ENCODE measurements at places on chromosomes 7 and 10.
A peak's percentile ranks its signal among the peaks of the same experiment; 100 is the strongest.

DNA sequence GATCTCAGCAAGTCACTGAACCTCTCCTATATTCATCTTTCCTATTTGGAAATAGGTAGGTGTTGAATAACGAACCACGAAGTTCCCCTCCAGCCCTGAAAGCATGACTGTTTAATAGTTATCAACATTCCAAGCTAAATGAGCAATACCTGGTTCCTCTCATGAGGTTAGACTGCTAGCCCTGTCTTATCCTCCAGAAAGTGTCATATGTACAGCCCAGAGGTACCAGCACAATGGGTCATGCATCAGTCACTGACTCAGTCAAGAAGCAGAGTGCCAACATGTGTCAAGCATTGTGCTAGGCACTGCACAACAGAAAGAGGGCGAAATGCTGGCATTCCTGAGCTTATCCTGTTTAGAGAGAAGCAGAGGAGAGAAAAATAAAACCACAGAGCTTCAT, 70.0 kb downstream of the AMPH start:
- no peak for DNase-seq

DNA sequence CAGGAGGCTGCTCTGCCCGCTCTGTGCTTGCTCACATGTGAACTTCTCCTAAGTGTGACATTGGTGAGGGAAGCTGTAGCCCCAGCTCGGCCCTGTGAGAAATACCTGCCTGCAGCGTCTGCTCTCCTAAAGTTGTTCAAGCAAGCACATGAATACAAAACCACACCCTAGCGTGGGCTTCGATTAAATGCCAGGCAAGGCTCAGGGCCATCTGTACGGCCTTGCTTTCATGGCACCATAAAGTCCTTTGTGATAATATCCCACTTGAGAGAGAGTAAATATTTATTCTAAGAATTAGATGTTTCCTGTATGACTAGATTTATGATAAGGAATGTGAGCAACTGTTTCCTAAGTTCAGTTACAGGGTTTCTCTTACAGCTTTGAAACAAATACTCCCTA, 262.8 kb upstream of the KLF14 start:
- peak; percentile 32 for DNase-seq

GRCh38 chr10:91077549-91078071, 142.9 kb upstream of the PCGF5 start:
- DNase-seq = no peak

DNA sequence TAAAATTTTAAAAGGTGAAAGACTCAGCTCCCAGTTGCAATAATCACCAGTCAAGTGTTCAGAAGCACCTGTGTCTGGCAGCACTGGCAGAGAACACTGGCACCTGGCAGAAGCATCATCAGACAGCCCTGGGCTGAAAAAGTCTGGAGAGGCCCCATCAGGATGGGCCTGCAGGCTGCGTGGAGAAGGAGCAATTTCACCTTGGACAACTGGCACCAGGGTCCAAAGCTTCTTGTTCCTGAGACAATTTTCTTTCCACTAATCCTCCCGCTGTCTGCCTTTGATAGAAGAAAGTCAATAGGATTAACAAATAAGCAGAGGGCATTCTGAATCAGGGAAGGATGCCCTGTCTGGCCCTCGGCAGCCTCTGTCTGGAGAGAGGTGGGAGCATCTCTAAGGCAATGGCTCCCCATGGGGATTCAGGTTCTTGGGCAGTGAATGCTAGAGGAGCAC, 6.5 kb downstream of the COBL start:
- DNase-seq = no peak

- DNase-seq = no peak
These were observed 47.3 kb upstream of the BHLHA15 start for GRCh38 chr7:98163704-98164494.

GRCh38 chr10:80437227-80437626, 16.9 kb upstream of the TSPAN14 start:
- no peak for DNase-seq

DNA sequence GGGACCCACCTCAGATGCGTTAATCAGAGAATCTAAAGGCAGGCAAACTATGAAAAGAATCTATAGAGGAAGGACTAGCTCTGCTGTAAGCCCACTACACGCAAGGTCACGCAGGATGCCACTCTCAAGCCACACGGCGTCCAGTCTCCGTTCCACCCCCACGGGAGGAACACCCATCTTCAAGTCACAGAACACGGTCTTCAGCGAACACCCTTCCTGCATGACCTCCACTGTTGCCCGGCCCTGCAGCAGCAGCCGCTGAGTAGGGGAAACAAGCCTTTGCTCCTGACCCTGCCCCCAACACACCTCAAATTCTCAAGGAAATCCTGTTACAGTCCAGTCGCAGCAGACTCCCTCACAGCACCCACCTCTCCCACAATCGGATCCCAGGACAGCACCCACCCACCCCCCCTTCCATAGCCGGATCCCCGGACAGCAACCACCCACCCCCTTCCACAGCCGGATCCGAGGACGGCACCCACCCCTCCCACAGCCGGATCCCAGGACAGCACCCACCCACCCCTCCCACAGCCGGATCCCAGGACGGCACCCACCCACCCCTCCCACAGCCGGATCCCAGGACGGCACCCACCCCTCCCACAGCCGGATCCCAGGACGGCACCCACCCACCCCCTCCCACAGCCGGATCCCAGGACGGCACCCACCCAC, 133.7 kb downstream of the DIP2C start:
- DNase-seq = no peak

DNA sequence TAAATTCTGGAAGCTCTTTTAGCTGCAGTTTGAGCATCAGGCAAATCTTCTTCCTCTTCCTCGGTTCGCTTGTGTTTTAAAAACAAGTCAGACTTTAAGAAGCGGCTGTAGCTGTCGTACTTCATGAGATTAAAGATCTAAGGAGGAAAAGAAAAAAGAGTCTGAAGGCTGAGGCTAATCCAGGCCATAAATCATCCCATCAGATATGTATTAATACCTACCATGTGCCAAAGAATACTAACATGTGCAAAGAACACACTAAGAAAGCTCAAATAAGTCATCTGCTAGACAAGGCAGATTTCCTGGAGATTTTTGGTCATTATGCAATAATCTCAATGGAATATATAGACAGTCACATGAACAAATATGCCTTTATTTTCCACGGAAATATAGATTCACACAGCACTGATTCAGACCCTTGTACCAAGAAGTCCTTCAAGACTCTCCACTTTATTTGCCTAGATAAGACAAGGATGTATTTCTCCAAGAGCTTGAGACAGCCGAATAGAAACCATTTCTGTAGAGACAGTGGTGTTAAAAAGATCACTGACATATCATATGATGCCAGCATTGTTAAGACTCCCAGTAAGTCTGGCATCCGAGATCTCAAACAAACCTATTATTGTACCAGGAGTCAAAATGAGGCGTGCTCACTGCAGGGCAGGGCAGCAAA, 42.3 kb downstream of the RGS10 start:
- DNase-seq = no peak

DNA sequence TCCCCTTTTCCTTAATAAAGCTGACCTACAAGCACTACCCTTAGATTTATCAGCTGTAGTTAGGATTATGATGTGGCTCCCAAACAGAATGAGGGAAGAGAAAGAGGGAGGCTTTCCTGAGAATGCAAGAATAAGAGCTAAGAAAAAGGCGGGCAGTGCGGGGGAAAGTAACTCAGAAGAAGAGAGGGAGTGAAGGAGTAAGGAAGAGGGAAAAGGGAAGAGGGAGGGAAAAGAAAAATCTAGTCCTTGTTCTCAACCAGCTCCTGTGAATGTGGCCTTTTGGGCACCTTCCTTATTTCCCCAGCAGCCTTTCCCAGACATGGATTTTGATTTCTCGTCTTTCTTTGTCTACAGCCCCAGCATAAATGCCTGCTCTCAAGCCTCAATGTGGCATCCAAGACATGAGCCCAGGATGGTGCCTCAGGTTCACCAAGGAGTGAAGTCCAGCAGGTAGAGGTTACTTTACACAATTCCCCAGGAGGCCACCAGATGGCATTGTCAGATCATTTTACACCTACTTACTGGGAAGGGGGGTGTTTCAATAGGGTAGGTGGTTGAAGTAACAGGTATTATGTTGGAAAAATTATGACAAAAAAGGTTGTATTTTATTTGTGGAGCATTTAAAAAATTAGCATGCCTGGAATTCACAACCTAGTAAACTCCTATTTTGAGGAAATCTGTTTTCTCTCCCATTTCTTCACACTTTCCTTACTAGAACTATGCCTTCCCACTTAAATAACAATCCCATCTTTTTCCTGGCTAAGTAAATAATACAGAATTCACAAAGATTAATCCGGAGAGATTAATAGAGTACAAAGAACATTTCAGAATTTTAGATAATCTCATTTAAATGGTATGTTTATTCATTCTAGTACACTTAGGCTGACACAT, 106.5 kb downstream of the HTR7 start:
- DNase-seq = no peak

DNA sequence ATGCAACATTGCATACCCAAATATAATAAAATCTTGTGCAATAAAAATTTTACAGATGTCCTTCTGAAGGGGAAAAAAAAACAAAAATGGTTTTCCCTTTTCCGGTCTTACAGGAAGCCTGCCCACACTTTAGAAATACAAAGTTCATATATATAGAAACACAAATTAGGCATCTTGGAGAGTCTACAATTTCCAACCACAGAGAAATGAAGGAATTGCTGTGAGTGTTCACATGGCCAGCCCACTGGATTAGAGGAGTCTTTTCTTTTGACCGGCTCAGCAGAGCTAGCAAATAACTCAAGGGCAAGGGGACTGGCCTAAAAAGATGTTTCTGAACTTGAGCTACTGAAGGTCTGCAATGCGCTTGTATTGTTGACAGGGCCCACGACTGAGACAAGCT, 92.4 kb downstream of the GLI3 start:
- DNase-seq = no peak

DNA sequence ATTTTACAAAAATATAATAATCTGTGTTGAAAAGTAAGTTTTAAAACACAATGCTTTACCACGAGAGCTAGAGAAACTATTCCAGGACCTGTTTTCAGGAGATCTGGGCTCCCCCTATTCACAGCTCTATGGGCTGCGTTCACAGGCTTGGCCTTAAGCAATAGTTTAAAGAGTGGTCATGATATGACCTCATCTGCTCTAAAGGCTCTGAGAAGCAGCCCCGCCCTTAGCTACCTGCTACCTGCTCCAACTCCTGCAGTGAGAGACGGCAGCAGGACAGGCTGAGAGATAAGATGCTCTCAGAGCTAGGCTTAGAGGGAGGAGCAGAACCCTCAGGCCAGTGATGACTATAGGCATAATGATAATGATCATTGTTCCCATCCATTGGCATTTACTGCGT, 12.6 kb downstream of the ALOX5 start:
- DNase-seq = no peak

DNA sequence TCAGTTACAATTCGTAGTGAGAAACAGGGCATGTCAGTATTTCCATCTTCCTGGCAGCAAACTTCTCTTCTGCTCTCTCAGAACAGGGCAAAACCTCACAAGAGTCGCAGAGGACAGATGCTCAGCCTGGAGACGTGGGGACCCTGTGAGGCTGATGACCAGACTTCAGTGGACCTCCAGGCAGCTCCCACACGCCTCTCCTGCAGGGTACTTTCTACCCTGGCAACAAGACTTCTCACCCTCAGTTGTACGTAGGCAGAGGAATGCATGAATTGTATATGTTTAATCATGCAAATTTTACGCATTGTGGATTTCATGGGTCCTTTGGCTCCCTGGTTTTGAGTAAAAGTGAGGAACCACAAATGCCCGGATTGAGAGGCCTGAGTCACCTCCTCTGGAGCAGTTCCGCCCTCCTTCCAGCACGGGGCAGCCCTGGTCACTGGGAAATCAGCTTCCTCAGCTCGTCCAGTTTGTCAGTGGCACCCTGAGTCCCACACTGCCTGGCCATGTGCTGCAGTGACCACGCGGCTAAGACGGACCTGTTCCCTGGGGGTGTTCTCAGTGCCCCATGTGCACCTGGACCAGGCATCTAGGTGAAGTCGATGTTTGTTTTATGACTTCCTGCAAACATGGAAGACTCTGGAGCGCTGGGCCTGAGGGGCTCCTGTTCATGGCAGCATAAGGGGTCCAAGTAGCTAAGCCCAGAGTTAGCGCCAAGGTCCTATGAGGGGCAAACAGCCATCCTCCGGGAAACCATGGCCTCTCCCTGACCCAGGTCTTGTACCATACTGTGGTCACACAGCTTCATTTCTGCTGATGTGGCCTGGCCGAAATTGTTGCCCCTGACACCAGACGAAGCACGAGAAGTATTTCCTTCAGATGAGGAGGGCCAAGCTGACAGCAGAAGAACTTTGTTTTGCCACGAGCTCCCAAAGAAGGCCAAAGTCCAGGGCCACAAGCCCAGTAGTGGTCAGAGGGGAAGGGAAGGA, 165.1 kb downstream of the TNS3 start:
- no peak for DNase-seq

DNA sequence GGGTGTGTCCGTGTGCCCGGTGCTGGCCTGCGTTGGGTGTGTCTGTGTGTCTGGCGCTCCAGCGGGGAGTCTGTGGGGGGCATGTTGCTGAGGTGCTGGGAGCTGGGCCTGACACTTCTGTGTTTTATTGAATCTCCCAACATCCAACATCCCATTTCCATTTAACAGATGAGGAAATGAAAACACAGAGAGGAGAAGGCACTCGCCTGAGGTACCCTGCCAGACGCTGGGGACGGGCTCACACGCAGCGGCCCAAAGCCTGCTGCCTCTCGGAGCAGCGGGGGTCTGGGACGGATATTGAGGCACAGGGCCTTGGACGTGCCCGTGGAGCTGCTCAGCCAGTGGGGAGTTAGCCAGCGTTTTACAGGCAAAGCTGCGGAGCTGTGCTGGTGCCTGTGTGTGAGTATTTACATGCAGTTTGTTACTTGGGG, 133.9 kb downstream of the DNAJB6 start:
- DNase-seq = no peak

DNA sequence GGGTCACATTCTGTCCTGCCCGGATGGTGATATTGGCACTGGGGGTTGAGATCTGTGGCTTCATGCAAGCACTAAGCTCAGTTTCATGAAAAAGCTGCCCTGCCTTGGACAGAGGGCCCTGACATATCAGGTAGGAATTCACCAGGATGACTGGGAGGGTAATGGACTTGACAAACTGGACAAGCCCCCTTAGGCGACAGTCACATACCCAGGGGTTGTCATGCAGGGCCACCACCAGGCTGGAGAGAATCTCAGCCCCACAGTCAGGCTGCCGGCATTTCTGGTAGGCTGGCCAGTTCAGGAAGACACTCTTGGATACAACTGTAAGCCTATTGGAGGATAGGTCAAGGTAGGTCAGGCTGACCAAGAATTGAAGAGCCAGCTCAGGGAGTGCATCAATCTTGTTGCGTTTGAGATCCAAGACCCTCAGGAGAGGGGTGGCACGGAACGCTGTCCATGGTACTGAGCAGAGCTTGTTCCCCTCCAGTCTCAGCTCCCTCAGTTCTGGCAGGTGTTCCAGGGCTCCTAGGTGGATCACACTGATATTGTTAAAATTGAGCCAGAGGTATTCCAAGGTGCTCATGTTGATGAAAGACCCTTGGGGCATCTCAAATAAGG, 824 bp downstream of the LRIT2 start:
- DNase-seq = no peak

DNA sequence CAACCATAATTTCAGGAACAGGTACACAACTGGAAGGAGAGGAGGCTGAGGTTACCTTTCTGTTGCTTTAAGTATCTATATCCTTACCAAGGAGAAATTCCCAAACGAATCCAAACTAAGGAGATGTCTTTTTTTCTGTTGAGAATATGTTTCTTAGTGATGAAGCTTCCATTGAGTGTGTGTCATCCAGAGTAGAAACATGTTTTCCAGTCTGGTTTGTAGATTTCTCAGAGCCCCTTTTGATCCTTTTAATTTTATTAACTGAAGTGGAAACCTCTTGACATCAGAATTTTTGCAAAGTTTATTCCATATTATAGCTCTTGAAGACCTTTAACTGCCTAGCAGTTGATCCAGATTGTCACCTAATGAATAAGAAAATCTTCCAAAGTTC, 207.1 kb upstream of the FERD3L start:
- no peak for DNase-seq

- no peak for DNase-seq
These were observed 142.8 kb upstream of the EGR2 start for GRCh38 chr10:62958980-62959379.

All from stimulated activated CD8-positive, alpha-beta memory T cell treated with anti-CD3 and anti-CD28 coated beads, Interleukin-7, amount 100 ng/mL, for 4 hours (primary cell).